ENCODE measurements at places on chromosomes 3 and 15.

DNA sequence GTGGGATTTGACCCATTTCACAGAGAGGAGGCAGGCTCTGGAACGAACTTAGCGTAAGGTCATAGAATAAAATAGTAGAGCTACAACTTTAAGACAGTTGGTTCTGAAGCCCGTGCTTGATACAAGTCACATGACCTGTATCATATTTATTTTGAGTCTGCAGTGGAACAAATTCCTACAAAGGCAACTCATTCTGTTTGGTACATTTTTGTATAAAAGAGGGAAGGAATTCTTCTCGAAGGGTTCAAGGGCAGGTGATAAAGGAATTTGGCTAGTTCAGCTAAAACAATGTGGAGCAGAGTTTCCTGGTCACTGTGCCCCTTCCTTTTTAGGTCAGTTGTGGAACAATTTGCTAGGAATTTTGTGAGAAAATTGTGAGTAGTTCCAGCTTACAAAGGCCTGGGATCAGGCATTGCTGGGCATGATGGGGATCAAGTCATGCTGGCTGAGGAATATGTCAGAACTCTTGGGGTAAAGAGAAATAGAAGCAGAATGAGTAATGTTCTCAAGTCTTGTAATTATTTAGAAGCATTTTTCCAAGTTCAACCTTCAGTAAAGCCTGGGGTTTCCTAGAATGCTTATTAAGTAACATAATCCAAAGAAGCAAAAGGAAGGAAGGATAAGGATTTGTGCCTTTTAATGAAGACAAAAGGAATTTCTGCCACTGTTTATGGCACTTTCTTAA lies 19.1 kb downstream of the USP3 start:
- peak; percentile 18 for DNase-seq

GRCh38 chr3:127135241-127136023 lies 57.5 kb upstream of the PRR23E start:
- DNase-seq = peak; percentile 25

DNA sequence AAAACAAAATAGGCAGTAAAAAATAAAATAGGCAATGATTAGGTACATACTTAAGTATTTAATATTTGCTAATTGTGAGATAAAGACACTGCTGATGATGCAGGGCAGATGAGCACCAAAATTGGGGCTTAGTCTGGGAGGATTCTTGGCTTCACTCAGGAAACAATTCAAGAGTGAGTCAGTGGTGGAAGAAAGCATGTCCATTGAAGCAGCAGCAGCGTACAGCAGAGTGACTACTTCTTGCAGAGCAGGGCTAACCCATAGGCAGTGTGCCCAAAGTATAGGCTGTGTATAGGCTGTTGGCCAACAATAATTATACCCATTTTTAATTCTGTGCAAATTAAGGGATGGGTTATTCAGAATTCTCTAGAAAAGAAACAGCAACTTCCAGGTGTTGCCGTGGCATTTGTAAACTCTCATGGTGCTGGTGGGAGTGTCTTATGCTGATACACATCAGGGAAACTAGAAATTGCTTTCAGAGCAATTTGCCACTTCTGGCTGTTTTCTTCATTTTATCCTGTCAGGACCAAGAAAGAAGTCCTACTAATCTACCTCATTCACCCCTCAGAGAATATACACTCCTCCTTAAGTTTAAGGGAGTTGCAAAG lies 317.3 kb upstream of the NAALADL2 start:
- peak; percentile 28 for DNase-seq

DNA sequence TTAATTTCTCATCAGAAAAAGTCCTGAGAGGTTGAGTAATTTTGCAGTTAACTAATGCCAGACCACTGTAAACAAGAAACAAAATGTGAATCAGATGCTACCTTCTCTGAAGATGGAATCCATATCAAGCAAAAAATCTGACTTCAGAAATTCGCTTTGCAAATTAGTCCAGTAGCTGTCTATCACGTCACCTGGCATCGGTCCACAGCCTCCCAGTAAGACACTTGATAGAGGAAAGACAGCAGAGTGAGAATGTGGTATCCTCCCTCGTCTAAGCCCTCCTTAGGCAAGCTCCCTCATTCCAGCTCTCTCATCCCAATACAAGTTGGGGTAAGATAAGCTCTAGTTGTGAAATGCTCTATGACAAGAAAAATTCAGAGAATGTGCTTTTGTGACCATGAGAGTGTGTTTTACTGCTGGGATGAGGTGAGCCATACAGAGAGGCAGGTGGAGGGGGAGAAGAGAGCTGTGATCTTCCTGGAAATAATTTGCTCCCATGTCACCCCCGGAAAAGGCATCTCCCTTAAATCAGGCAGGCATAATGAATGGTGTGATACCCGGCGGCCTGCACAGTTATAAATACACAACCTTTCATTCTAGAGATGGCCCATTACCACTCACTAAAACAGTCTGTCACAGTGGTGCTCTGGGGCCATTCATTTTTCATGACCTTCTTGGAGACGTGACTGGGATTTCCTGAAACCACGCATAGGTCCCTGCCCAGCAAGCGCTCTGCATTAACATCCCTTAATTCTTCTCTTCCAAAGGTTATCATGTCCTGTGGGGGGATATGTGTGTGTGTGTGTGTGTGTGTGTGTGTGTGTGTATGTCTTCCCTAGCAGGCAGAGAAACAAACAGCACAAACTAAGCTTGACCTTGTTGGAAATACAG lies 602.0 kb upstream of the KCNMB2 start:
- DNase-seq = peak; percentile 77

DNA sequence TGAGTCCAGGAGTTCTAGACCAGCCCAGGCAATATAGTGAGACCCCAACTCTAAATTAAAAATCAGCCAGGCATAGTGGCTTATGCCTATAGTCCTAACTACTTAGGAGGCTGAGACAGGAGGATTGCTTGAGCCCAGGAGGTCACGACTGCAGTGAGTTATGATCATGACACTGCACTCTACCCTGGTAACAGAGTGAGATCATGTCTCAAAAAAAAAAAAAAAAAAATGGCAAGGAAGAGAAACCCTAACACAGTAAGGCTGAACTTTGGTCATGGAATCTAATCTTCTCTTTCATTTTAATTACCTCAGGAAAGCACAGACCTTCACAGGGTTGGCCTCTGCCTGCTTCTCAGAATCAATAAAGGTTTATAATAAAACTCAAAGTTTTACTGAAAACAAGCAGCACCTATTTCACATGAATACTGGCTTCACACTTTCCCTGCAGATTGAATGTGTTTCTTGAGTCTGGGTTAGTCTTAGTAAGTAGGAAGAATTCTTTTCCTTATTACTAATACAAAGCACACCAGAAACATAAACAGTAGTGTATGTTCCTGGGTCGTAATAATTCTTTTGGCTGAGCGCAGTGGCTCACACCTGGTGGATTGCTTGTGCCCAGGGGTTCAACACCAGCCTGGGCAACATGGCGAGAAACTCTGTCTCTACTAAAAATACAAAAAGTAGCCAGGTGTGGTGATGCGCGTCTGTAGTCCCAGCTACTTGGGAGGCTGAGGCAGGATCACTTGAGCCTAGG lies 11.6 kb upstream of the NR2C2 start:
- no peak for DNase-seq

DNA sequence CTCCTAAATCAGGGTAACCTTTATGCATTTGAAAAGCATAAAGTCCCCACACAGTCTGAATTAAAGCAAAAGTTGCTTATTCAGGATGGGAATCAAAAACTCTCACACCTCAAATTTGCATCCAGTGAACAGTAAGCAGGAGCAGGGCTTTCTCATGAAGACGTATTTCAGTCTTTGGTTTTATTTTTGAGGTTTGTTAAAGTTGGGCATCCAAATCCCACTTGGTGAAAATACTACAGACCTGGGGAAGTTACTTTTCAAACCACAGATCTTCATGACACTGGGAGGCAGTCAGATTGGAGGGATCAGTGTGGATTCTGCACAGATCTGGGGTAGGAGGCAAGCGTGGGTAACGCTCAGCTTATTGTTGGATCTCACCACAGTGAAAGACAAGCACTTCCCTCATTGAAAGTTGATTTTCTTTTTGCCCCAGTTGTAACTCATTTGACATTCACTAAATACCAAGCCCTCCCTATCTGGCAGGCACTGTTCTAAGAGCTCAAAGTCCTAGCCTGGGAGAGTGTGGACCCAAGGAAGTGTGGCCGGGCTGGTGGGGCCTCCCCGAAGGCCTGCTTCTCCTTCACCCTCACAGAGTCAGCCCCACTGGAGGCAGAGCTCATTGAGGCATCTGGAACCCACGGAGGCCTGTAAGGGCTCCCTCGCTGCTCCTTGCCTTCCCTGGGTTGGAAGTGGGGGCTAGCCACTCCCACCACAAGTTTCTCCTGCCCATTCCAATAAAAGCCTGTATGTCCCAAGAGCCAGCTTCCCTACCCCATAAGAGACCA lies 783 bp upstream of the ISG20 start:
- DNase-seq = no peak
